ENCODE measurements at places on chromosomes 3 and 15.

DNA sequence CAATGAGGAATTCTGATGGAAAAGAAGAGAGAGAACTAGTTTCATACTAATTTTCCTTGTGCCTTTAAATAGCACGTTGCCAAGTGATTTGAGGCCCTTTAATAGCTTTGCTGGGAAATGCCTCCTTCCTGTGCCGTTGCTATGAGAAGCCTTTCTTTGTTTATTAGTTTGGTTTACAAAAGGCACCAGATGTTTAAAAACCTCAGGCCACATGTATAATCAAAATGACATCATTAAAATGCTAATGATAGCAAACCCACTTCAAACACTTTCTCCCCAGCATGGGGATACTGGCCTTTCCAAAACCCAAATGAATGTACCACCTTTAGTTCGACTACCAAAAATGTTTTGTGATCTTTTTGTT, 50.0 kb upstream of the TBC1D23 start:
- DNase-seq: peak; percentile 37

GRCh38 chr3:9784965-9785364, 7.3 kb downstream of the TADA3 start:
- no peak for DNase-seq

GRCh38 chr3:134072881-134073582, 43.3 kb upstream of the SLCO2A1 start:
- no peak for DNase-seq

DNA sequence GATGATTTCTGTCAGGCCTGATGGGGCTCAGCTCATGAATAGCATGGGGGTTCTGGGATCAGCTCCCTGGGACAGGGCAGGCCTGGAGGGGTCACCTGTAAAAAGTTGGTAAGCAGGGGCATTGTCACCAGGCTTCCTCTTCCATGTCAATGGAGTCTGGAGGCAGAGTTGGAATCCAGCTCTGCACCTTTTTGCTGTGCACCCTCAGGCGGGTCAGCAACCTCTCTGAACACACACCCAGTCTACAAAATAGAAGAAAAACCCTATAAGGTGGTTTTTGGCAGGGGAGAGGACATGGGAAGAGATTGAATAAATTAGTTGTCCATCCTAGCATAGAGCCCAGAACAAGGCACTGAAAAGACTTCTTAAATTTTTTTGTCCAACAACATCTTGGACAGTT, 77.2 kb upstream of the NR2E3 start:
- no peak for DNase-seq

- peak; percentile 1 for DNase-seq
These were observed 35.7 kb downstream of the MGA start for GRCh38 chr15:41695750-41696436.

- DNase-seq: no peak
These were observed 7.2 kb downstream of the PLXNB1 start for GRCh38 chr3:48422681-48423080.

DNA sequence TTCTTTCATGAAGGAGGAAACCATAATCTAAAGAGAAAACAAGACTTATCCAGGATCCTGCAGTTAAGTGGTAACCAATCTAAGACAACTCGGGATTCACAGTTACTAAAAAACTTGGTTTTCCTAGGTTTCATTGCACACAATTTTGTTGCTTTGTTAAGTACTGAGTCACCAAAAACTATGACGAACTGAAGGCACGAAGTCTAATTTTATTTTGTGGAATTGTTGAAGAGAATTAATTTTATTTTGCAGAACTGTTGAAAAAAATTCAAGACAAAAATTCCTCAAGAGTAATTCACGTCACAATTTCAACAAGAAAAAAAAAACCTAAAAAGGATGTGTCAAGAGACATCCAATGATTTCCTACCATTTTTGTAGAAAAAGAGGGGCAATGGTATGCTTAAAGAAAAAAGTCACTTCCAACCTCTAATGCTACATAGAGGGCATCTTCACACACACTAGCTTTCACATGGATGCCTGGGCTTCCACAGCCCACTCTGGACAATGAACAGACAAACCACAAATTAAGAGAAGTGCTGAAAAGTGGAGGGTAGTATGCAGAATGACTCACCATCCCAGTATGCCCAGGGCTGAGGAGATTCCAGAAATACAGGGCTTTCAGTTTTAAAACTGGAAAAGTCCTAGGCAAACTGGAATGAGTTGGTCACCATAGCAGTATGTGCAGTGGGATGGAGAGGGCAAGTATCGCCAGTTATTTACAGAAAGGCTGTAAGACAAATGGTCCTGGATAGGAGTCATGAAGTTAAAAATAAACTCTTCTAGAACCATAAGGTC, 29.2 kb downstream of the PLOD2 start:
- DNase-seq: no peak

GRCh38 chr3:173744895-173745294, 347.4 kb downstream of the NLGN1 start:
- no peak for DNase-seq

GRCh38 chr3:158743664-158744566, 11.7 kb upstream of the RARRES1 start:
- no peak for DNase-seq

DNA sequence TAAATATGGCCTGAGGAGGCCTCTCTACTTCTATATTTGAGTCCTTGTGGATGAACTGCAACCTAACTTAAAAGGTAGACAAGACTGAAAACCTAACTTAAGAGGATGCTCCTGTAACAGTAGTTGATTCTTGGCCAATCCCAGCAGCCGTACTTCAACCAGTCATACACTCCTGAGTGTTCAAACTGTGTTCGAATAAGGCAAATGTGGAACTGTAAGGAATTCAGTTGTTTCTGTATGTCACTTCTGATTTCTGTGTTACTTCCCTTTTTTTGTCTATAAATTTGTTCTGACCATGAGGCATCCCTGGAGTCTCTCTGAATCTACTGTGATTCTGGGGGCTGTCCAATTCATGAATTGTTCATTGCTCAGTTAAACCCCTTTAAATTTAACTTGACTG, 20.5 kb downstream of the GALK2 start:
- DNase-seq: no peak

DNA sequence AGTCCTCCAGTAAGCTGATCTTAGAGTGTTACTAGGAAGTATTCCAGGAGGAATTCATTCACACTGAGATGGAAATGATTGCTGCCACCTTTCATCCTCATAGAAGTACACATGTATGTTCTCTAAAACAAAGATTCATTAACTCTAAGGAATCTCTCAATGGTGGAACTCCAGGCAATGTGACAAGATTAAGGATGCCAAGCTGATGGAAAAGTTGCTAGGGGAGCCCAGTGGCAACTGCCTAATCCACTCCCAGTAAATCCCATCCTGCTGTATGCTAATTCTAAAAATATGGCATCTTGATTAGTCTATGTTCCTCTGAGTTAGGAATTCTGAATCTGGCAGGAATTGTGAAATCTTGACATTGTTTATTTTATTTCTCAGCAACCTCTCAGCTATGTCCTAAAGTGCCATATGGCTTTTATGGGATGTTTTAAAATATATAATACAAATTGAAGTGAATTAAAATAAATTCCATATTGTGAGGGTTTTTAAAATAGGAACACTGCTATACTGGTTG, 210.0 kb upstream of the TRIM42 start:
- DNase-seq: no peak

DNA sequence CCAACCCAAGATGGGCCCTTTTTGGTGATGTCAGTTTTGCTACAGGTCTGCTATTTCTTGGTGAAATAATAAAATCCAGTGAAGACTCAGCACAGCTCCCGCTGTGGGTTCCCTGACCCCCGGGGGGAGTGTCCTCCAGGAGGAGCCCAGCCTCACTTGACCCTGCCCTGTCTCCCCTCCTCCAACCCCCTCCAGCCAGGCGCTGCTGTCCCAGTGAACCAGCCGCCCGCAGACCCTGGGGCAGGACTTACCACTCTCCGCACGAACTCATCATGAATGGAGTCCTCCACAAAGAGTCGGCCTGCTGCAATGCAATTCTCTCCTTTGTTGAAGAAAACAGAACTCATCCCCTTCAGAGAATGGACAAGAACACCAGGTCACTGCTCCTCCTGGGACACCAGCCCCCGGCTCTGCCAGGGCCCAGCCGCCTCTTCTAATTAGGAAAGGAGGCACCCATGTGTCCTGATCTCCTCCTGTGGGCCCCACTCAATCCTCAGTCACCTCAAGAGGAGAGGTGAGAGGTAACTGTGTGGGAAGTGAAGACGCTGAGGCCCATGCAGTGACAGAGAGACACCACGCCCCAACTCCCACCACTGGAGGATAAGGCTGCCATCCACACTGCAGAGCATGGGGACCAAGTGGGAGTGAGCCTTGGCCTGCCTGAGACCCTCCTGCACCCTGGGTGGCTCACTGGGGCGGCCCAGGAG, 28.8 kb upstream of the SLC41A3 start:
- no peak for DNase-seq

GRCh38 chr15:83484636-83485035, 37.5 kb downstream of the SH3GL3 start:
- no peak for DNase-seq

- DNase-seq: no peak
These were observed 171.0 kb upstream of the UMPS start for GRCh38 chr3:124558991-124559845.

DNA sequence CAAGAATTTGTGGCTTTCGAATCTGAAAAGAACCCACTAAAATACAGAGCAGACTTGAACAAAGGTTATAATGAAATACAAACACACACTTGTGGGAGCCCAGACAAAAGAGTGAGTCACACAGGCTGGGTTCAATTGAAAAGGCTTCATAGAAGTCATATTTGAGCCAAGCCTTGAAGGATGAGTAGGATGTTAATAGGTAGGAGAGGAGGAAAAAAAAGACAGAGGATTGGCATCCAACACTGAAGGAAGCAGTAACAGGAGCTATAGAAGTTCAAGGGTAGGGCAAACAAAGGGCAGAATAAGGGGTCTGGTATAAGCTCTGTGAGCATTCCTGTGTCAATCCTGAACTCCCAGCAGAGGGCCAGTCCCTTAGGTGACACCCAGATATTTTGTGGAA, 325.4 kb downstream of the FOXP1 start:
- peak; percentile 45 for DNase-seq

- DNase-seq: no peak
These were observed 33.6 kb downstream of the VPS13C start for GRCh38 chr15:62026487-62027262.

- no peak for DNase-seq
These were observed 1.7 kb upstream of the STAB1 start for GRCh38 chr3:52493232-52494017.

DNA sequence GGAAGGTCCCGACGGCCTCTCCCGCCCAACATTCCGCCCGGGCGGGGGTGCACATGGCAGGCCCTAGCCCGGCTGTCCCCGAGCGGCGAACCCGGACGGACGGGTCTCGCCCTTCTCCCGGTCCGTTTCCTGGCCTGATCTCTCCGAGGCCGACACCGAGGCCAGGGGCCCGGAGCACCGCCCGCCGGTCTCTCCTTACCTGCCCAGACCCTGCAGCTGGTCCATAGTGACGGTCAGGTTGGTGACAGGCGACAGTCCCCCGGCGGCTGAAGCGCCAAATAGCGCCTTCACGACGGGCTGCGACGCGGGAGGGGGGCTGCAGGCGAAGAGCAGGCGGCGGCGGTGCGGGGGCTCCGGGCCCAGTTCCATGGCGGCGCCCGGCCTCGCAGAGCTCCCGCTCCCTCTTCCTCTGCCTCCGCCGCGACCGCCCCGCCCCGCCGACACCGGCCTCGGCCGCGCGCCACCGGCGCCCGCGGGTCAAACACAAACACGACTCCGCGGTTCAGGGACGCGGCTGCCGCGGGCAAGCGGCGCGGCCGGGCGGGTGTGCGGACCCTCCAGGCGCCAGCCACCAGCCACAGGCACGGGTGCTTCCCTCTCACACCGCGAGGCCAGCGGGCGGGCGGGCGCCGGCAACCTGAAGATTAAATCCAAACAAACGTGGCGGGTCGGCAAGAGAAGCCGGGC, 495 bp downstream of the CDC25A start:
- peak; percentile 51 for DNase-seq

GRCh38 chr3:100009276-100010086, 104.8 kb downstream of the FILIP1L start:
- DNase-seq: no peak

GRCh38 chr3:60010781-60011180, 961.0 kb upstream of the CFAP20DC start:
- no peak for DNase-seq

DNA sequence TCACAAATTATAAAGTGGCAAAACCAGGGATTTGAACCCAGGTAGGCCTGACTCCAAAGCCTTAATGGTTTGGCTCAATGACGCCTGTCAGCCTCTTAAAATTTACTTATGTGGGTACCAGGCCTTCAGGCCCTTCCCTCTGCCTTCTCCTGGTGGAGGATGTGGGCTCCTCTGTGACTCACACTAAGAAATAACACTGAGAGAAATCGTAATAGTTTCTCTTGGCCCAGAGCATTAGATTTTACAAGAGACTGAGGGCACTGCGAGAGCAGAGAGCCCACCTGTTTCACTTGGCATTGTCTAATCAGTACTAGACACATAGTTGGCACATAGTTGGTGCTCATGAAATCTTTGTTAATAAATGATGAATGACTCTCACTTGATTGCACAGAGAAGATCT, 505.2 kb downstream of the SHQ1 start:
- no peak for DNase-seq

GRCh38 chr3:152519376-152519775, 250.6 kb downstream of the MBNL1 start:
- DNase-seq: no peak

DNA sequence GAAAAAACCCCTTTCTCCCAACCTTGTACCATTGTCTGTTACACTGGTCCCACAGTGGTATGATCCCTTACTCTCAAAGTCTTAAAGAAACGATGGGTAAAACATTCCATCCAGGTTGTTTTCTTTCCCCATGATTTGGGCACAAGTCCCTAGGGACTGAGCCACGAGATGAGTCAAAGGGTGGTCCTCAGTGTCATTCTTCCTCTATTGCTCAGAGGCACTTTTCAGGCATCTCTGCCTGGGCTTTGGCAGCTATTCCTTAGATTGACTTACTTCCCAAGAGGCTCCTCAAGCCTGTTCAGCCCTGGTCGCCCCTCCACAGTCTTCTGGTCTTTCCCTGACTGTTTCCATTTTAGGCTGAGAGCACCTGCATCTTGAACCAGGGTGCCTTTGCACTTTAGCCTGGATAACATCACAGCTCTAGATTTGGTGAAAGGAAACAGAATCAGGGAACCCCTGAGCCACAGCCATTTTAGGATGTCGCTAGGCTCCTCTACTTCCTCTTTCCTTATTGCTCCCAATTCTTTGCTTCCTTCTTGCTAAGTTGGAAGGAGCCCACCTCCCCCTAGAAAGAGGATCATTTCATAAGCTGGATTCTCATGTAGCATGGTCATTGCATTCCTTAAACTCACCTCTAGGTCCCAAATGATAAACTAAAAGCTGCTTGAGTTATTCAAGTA, 131.0 kb upstream of the TPRG1 start:
- DNase-seq: no peak

All from NCI-H146 (cell line).